ENCODE measurements at places on chromosomes 11 and 22.

GRCh38 chr11:134517621-134518293 is 105.7 kb upstream of the B3GAT1 start:
- DNase-seq: no peak

- DNase-seq: no peak
Measured at GRCh38 chr11:62150887-62151736, 27.3 kb downstream of the INCENP start.

- DNase-seq: no peak
Measured at GRCh38 chr11:128359515-128359914, 227.8 kb downstream of the ETS1 start.

GRCh38 chr22:41271787-41272186 is 14.2 kb downstream of the RANGAP1 start:
- no peak for DNase-seq

GRCh38 chr11:109342261-109342660 is 79.7 kb upstream of the C11orf87 start:
- DNase-seq: no peak

DNA sequence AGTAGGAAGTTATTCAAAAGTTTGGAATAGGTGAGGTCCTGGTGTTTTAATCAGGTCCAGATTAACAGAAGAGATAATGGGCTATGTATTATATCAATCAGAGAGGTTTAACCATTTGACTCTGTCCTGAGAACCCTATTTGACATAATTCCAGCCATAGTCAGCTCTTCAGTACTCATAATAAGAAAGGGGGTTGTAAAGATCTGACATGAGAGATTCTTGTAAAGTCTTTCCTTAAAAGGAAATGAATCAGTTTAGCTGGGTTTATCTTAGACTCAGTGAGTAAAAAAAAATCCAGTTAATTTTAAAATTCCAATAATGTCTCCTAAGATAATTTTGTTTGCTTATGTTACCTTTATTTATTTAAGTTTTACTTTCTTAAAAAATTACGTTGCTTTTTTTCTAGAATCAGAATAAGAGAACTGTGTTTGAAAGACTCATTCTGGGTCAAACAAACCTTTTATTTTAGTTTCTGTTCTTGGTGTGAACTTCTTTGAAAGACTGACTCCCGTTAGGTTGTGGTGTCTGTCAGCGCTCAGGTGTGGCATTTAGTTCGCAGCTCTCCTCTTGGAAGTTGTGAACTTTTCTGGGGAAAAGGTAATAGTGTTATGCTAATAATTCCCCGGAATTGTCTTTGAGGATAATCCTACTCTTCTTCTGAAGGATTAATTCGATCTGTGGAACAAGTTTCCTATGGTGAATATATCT is 20.5 kb downstream of the NUCB2 start:
- DNase-seq: no peak

DNA sequence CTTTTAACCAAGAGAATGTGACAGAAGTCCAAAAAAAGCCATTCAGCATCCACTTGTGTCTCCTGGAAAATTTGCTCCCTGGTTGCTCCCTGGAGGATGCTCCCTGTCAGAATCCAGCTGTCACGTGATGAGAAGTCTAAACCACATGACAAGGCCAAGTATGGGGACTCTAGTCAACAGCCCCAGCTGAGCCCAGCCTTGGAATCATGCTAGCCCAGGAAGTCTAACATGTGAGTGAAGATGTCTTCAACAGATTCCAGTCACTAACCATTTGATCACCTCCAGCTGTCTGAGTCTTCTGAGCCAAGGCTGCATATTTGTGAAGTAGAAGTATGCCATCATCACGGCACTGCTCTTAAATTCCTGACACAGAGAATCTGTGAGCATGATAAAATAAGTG is 4.2 kb downstream of the OR56B4 start:
- DNase-seq: no peak

DNA sequence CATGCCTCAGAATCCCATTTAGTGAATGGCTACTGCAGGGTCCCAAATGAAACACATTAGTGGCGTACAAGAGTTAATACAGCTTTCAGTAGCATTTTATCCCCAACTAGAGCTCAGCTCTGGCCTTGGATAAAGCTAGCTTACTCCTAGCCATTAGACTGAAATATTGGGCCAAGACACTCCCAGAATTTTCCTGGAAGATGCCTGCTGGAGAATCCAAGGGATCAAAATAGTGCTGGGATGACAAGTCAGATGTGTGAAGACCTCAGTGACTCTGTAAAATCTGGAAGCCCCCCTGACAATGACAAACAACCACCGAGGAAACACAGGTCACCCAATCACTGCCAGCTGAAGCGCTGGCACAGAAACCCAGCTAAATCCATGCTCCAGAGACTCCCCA is 303.1 kb upstream of the SORL1-AS1 start:
- no peak for DNase-seq

DNA sequence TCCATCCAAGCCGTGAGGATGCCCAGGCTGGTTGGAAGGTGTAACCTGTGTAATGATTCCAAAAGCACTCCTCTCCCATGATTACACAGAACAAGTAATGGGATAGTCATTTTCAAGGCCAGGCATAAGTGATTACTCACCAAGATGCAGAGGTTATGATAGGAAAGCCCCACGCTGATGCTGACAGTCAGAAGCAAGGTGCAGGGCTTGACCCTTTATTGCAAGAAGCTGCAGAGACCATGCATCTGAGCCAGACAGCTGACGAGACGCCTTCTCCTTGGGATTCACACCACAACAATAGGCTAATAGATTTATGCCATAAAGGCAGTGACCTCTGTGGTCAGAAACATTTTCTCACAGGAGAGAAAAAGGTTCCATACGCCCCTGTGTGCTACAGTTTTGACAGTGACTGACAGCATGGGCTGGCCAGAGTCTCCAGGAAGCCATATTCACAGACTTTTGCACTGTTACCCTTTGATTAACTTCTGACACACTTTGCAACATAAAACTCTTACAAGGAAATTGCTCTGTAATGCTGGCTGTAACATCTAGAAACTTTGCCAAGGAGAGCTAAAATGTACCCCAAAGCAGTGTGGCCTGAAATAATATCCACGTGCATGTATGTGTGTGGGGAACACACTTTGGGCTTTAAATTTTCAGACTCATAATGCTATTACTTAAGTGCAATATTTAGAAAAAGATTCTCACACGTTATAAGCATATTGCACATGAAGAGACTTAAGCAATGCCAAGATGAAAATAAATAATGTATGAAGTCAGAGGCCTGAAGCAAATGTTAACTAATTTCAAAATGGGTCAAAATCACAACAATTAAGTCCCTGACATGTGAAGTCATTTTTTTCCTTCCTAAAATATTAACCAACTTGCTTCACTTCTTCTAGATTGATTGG is 1079.0 kb upstream of the TENM4 start:
- no peak for DNase-seq

- no peak for DNase-seq
Measured at GRCh38 chr11:3189886-3190583, 24.9 kb upstream of the OSBPL5 start.
